ENCODE measurements at places on chromosomes 3 and 15. TPM values are rescaled to one million over a fixed set of nuclear protein-coding genes. Genes with fewer than 3 reads are reported as not detected.

- peak; percentile 64 for DNase-seq
These were observed at the start of gene ZKSCAN7 for GRCh38 chr3:44554626-44555592. TSS of gene ZKSCAN7 (plus strand) at chr3:44555193. CDS start at chr3:44557048, 1,855 bp downstream.

GRCh38 chr3:66383023-66383422 is 117.8 kb downstream of the LRIG1 start:
- no peak for DNase-seq

DNA sequence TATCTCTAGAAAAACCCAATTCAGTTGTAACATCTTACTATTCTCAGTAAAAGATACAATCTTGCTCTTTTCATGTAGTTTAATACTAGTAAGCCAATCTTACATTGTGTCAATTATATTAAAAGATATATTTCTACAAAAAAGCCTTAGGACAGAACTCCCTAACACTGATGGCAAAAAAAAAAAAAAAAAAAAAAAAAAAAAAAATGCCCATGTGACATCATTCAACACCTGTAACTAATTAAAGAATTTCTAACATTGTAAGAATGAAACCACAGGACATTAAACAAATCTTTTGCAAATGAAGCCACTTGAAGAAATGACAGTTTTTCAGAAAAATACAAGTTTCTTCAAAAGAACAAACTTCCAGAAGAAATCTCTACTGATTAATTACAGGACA is 119.8 kb downstream of the SUCLG2 start:
- no peak for DNase-seq

- DNase-seq, result no peak
These were observed 143.4 kb downstream of the ANXA2 start for GRCh38 chr15:60254416-60254815.

GRCh38 chr3:79604681-79605080 is 163.1 kb downstream of the ROBO1 start:
- no peak for DNase-seq

OR5K4 gene
- polyA plus RNA-seq, result not detected

DNA sequence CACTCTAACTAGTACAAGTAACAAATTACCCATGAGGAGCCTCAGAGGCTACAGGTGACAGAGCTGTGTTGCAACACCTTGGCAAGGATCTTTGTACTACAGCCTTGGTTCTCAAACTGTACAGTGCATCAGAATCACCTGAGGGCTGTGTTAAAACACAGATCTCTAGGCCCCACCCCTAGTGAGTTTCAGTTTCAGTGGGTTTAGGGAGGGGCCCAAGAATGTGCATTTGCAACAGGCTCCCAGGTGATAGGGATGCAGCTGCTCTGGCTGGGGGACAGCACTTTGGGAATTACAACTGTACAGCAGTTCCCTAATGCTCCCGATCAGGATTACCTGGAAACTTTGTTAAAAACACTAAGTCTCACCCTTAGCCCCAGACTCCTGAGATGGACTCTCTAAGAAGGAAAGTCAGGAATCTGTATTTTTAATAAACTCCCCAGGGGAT is 66.1 kb upstream of the NR2F2 start:
- DNase-seq, result no peak

DNA sequence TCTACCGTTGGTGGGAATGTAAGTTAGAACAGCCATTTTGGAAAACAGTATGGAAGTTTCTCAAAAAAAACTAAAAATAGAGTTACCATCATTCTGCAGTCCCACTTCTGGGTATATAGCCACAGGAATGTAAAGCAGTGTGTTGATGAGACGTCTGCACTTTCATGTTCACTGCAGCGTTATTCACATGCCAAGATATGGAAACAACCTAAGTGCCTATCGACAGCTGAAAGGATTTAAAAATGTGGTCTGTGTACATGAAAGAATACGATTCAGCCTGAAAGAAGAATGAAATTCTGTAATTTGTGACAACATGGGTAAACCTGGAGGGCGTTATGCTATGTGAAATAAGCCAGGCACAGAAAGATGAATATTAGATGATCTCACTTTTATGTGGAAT is 157.7 kb downstream of the THSD4 start:
- DNase-seq, result no peak

- no peak for DNase-seq
These were observed 437.1 kb downstream of the SHQ1 start for GRCh38 chr3:72411126-72411525.

DNA sequence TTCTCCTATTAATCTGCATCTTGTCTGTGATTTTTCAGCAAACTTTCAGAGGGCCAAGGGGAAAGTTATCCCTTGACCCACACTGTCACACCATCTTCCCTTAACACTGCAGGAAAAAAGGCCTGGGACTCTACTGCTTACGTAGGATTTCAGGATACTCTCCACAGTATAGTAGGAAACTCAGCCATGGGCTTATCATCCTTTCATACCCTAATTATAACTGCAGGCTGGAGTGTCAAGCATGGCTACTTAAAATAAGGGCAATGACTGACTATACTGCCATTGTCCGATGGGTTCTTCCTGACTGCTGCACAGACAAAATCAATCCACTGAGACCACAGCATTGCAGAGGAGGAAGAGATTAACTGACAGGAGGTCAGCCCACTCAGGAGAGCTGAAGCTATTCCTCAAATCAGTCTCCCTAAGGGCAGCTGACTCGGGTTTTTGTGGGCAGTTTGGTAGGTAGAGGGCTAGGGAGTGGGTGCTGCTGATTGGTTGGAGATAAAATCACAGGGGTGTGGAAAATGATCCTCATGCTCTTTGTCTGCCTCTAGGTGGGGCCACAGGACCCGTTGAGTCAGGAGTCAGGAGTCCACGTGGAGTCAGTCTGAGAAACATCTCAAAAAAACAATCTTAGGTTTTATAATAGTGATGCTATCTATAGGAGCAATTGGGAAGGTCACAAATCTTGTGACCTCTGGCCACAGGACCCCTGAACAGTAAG is 118.2 kb upstream of the STRIT1 start:
- DNase-seq, result no peak

DNA sequence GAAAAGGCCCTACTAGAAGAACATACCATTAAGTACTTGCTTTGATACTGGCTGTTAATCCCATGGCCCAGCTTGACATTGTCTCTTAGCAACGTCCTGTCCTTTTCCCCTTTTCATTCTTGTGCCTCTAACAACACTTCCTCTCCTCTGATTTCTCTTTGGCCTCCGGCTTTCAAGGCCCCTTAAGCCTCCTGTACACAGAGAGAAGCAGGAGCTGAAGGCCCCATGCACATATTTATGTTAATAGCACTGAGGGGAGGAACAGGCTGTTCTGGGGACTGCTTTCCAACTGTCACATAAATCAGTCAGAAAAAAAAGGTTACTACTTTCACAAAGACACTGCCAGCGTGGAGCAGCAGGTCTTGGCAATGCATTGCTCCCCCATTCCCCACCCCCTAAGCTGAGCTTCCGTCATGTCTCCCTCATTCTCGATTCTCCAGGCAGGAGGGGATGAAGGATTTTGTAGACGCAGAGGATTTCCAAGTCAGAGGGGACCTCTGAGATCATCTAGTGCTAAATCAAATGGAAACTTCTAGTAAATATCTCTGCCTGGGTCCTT is 257.4 kb upstream of the ADAMTS9 start:
- peak; percentile 59 for DNase-seq

GRCh38 chr15:30985081-30985531 is 6.3 kb downstream of the MTMR10 start:
- DNase-seq, result peak; percentile 64

PRSS50 gene
- polyA plus RNA-seq, result 0.01 TPM

- DNase-seq, result no peak
These were observed at the start of gene GABRA5 for GRCh38 chr15:26866298-26867199. TSS of gene GABRA5 (plus strand) at chr15:26867062. CDS start at chr15:26869249, 2,187 bp downstream.

DNA sequence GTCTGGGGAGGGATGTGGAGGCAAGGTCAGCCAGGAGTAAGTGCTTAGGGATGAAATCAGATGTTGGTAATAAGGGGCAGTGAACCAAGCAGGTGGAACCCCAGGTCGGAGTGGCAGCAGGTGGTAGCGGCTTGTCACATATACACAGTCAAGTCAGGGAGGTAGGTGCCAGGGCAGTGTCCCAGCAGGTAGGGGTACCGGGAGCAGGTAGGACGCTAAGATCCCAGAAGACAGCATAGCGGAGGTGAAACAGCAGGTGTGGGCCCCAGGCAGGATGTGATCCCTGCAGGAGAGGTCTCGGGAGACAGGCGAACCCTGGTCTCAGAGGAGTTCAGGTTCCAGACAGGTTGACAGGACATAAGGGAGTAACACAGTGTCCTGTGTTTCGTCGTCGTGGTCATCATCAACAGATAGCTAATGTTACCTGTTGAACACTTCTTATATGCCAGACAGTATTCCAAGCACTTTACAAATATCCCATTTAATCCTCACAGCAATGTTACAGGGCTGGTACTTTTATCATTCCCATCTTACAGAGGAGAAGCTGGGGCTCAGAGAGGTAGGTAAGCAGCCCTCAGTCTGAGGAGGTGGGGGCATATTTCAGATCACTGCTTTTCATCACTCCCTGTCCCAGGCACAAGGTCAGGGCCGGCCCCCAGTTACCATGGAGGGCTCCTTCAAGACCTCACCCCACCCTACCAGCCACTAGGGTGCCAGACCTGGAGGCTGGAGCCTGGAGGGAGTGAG is 241.6 kb downstream of the UACA start:
- no peak for DNase-seq

DNA sequence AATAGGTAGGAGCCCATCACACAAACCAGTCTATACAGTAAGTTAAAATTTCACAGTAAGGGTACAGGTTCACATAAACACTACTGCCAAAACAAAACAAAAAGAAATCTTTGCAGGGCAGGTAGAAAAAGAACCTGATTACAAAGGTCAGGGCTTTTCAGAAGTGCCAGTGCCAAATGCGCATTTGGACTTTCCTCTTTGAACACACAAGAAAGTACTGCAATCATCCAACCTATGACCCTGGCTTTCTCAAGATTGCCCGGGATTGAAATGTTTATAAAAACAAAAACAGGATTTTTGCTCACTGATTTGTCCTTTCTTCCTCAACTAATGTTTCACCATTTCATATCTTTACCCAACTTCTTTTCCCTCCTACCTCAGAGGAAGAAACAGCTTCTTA is 47.4 kb downstream of the CBLB start:
- DNase-seq, result no peak

DNA sequence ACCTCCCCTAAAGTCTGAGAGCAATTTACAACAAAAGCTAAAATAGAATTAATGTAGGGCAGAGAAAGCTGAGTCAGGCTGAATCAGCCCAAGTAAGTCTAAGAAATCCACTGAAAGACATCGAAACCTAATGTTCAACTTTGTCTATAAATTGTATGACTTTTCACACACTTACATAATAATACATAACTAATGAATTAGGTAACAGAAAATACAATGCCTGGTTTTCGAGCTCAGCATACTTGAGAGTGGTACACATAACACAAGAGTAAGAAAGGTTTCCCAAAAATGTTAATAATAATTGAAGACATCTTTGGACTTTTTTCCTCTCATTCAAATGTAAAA is 55.3 kb upstream of the VGLL4 start:
- DNase-seq, result no peak

DNA sequence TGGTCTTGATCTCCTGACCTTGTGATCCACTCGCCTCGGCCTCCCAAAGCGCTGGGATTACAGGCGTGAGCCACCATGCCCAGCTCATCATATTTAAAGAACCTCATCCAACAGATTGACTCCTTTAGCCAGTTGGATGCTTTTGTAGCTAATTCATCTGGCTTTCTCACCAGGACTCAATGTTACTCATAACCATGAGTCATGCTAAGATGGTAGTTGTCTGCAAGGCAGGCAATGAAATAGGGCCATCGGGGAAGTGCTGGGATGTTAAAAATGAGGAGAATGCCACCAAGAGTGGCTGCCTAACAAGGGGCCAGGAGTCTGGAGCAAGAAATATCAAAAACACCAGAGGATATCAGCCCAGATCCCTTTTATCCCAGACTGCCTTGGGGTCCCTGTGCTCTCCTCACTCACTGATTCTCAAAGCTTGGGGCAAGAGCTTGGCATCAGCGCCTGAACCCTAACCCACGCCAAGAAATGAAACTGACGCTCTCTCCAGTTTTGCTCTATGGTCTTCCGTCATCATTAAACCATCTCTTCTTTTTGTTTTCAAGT is 7.4 kb upstream of the PCOLCE2 start:
- no peak for DNase-seq

DNA sequence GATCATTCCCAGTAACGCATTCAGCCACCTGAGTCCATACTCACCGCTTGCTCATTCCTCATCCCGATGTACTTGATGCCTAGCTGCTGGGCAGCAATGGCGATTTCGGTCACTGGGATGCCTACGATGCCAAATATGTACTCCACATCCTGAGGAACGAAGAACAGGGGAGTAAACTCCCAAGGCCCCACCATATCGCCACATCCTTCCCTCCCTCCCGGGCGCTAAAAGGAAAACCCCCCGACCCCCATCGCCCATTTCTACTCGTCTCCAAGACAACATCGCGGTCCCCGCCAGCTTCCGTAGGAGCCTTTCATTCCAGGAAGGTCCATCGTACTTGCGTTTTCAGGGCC is 347 bp downstream of the HACL1 start:
- DNase-seq, result no peak

Measured in psoas muscle (tissue), 8 donors.